ENCODE measurements at places on chromosomes 4 and X. TPM values are rescaled to one million over a fixed set of nuclear protein-coding genes. Genes with fewer than 3 reads are reported as not detected.
A peak's percentile ranks its signal among the peaks of the same experiment; 100 is the strongest.

USP17L29 gene
- total RNA-seq, result not detected

CXCL8 gene
- 0.35 TPM for total RNA-seq

DNA sequence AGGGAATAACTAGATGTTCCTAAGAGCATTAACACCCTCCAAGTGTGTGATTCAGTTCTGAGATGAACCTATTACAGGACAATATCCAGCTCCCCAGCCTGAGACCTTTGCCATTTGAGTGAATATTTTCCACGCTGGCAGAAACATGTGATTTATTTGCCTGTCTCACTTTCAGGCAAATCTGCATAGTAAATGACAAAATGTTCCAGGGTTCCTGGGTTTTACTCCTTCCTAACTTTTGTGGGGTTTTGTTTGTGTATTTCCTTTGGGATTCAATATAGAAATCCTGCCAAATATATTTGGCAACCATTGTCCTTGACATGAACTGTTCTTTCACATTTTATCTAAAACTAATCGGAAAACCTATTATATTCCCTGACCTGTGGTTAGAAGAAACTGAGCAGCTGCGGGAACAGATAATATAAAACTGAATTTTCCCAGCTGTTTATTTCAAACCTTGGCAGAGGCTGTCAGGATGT lies 12.5 kb downstream of the F8 start:
- DNase-seq, result no peak
- no peaks in the 10 kb centered on the region for H3K4me1 ChIP-seq
- no peaks in the 10 kb centered on the region for H3K36me3 ChIP-seq

DNA sequence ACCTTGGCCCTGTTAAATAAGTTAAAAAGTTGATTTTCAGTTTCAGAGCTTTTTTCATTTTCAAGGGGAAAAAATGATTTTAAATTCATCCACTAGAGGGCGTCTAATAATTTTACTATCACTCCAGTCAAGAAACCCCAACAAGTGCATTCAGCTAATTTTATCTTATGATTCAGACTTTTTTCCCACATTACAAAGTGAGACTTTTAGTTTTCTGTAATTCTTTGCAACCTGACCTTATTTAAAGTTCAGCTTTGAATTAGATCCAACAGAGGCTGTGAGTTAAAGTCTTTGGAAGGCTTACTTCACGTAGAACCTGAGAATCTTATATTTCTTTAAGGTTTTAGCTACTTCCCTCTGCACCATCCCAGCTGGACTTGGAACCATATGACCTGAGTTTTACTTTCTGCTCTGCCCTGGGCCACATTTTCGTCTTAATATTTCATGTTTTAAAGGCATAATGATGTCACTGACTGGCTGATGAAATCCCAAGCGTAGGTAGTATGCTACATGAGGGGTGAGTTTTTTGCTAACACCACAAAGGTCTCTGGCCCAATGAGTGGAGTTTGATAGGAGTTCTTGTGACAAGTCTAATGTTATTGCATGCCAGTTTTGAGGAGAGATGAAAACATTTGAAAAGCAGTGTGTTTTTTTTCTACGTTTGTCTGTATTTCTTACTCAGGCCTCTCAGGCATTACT lies 7.2 kb downstream of the GNRHR start:
- no peak overlapping the region for H3K4me3 ChIP-seq
- no peak overlapping the region for H3K27ac ChIP-seq
- H3K27me3 ChIP-seq, result no peaks in the 10 kb centered on the region
- H3K36me3 ChIP-seq, result no peaks in the 10 kb centered on the region
- DNase-seq, result no peak

RNF128 gene
- total RNA-seq, result 0.17 TPM

NFKB1 gene
- total RNA-seq, result 11.6 TPM

DNA sequence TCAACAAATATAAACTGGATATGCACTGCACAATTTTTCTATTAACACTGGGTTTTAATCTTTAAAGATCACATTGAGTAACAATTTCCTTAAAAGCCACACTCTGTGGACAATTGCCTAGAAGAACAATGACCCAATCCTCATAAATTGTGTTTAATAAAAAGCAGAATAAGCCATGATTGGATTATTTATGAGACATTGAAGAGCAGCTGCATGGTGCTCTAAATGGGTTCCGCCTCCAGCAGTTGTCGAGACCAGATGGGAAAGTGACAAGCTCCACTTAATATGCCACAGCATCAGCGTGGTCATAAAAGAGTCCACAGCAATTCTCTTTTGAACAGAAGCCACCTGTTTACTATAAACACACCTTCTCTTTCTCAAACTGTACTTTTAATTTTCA lies 635.2 kb upstream of the FRG1 start:
- no peaks in the 10 kb centered on the region for H3K4me1 ChIP-seq
- H3K27me3 ChIP-seq, result no peaks in the 10 kb centered on the region
- DNase-seq, result no peak
- H3K27ac ChIP-seq, result no peak overlapping the region
- H3K36me3 ChIP-seq, result no peaks in the 10 kb centered on the region

DNA sequence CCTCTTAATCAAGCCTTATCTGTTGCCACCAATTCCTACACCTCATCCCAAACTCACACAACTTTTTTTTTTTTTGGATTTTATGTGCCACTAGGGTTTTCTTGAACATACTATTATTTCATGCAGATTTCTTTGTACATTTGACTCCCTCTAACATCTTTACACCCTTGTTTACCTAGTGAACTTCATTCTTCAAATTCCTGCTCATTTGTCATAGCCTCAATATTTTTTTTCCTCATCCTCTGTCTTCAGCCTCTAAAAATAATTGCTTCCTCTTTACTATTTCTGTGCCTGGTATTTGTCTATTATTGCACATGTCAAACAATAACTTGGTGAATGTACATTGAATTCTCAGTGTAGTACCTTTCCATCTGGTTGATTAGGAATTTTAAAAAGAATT lies 22.0 kb downstream of the NBDY start:
- H3K27ac ChIP-seq, result peak overlapping the region; percentile 4
- H3K4me1 ChIP-seq, result peaks cover 17% of the 10 kb centered on the region
- no peaks in the 10 kb centered on the region for H3K36me3 ChIP-seq
- H3K27me3 ChIP-seq, result no peaks in the 10 kb centered on the region

DNA sequence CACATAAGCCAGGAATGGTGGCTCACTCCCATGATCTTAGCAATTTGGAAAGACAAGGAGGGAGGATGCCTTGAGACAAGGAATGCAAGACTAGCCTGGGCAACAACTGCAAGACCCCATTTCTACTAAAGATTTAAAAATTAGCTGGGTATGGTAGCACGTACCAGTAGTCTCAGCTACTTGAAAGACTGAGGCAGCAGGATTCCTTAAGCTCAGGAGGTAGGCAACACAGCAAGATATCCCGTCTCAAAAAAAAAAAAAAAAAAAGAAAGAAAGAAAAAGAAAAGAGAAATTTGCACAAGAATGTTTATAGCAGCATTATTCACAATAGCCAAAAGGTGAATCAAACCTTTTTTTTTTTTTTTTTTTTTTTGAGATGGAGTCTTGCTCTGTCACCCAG lies 29.7 kb downstream of the PDS5A start:
- no peak overlapping the region for H3K4me3 ChIP-seq
- no peaks in the 10 kb centered on the region for H3K27me3 ChIP-seq

- no peak overlapping the region for H3K4me3 ChIP-seq
- H3K27me3 ChIP-seq, result no peaks in the 10 kb centered on the region
- no peaks in the 10 kb centered on the region for H3K36me3 ChIP-seq
- DNase-seq, result no peak
- no peak overlapping the region for H3K27ac ChIP-seq
Measured at GRCh38 chr4:141524116-141524515, 112.3 kb upstream of the IL15 start.

DNA sequence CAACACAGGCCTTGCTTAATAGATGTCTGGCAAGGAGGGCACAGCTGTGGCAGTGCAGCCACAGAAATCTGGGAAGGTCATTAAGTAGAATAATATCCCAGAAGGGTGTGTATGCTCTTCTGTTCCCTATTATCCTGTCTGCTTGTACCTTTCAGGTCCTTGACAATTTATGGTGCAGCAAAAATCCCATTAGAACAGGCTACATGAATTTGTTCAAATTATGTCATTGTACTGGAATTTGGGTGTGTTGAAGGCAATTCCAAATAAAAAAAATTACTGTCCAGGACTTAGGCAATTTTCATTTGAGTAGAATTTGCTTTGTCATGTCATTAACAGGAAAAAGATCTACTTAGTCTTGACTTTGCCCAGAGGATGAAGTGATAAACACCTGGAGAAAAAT lies 192.1 kb downstream of the IDS start:
- no peaks in the 10 kb centered on the region for H3K36me3 ChIP-seq
- H3K4me1 ChIP-seq, result no peaks in the 10 kb centered on the region
- DNase-seq, result no peak
- peaks cover 23% of the 10 kb centered on the region for H3K27me3 ChIP-seq

- H3K27ac ChIP-seq, result no peak overlapping the region
- H3K36me3 ChIP-seq, result no peaks in the 10 kb centered on the region
- peaks cover 22% of the 10 kb centered on the region for H3K4me1 ChIP-seq
- H3K27me3 ChIP-seq, result no peaks in the 10 kb centered on the region
Measured at GRCh38 chrX:17744896-17745523, 7.7 kb downstream of the SCML1 start.

PLP1 gene
- total RNA-seq, result not detected

FSTL5 gene
- 23.0 TPM for total RNA-seq

- no peak for DNase-seq
- H3K4me1 ChIP-seq, result peaks cover 2% of the 10 kb centered on the region
- no peak overlapping the region for H3K4me3 ChIP-seq
Measured at GRCh38 chr4:38254825-38255224, 294.6 kb downstream of the PTTG2 start.

GRCh38 chr4:154911097-154911496 lies 130.0 kb downstream of the RBM46 start:
- H3K4me3 ChIP-seq, result no peak overlapping the region
- no peaks in the 10 kb centered on the region for H3K36me3 ChIP-seq
- no peaks in the 10 kb centered on the region for H3K4me1 ChIP-seq
- H3K27ac ChIP-seq, result no peak overlapping the region
- no peak for DNase-seq
- no peaks in the 10 kb centered on the region for H3K27me3 ChIP-seq

DNA sequence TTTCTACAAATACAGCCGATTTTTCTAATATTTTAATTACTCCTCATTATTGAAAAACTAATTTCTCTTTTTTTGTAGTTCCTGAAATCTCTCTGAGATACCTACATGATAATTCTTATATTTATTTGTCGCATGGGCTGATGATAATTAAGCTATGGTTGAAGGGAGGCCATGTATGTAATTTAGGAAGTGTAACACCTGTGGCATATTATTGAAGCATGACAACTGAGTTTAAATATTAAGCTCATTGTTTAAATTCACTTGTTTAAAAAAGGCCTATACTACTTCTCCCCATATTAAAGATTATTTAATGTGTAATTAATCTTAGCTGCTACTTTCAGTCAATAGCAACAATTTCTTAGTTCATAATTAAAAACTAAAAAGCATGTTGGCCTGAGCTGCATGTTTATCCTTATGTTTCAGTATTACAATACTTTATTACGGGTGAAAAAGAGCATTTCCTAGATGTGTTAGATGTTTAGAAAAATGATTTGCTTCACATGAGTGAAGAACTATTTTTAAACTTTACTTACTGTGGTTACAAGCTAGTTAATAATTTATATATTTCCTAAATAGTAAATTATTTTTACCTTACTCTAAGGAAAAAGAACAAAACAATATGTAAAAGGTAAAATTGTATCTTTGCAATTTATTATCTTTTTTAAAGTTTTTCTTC lies 122.4 kb downstream of the RAP1GDS1 start:
- H3K27me3 ChIP-seq, result no peaks in the 10 kb centered on the region
- no peak overlapping the region for H3K4me3 ChIP-seq
- H3K27ac ChIP-seq, result no peak overlapping the region
- H3K4me1 ChIP-seq, result no peaks in the 10 kb centered on the region

ARSJ gene
- 0.55 TPM for total RNA-seq

DNA sequence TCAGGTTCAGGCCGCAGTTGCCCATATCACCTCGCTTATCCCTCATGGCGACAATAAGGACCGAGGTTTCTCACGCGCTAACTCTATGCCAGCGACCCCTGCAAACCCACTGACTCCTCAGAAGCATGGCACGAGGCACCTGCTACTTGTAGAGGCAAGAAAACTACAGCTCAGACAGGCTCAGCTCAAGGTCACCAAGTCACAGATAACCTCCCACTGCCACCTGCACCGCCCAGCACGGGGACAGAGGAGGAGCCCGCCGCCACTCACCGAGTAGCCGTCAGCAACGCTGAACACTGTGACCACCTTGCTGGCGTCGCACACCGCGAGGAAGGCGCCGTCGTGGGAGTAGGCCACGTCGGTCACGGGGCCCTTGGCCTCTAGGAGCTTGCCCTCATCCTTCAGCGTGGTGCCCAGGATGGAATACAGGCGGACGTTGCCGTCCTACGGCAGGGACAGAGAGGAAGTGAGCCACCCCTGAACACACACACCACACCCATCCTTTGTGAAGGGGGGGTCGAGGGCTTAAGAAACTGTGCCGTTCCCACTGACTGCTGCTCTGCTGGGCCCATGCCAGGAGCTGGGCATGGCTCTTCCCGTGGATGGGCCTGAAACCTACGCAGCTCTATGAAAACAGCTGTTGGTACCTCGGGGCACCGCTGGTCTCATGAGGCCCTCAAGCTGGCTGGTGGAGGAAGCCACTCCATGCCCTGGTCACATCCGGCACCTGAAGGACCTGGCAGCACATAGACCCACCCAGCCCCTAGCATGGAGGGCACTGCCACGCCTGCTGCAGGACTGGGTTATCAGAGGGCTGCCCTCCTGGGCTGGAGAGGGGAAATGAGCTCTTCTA lies 38.9 kb downstream of the WDR1 start:
- H3K27ac ChIP-seq, result no peak overlapping the region
- H3K4me3 ChIP-seq, result no peak overlapping the region
- H3K27me3 ChIP-seq, result no peaks in the 10 kb centered on the region
- peaks cover 11% of the 10 kb centered on the region for H3K36me3 ChIP-seq

DNA sequence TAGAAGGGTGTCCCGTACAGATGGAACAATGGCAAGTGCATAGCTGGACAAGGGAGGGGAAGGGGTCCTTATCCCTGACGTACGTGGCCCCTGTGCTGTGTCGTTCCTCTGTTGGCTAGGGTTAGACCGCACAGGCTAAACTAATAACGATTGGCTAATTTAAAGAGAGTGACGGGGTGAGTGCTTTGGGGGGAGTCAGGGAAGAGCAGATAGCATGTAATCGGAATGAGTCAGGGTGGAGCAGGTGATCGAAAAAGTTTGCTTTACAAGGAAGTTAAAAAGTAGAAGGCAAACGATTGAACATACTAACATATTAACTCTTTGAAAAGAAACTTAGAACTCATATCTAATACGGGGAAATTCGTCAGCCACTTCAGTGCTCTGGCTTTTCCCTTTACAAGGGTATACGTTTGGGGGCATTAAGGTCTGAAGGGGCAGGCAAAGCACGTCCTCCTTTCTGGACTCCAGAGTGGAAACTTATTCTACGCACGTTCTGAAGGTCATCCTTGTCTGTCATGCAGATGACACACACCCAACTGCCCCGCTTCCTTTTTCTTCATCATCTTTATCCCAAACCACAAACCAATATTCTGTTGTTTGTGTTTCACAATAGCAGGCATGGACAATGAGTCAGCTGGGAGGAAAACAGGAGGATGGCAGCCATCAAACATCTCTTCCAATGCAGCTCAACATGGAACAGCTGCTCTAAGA lies 10.2 kb upstream of the CRLF2 start:
- no peak overlapping the region for H3K4me3 ChIP-seq
- no peaks in the 10 kb centered on the region for H3K36me3 ChIP-seq
- peak overlapping the region; percentile 25 for H3K27ac ChIP-seq
- peak; percentile 86 for DNase-seq

- H3K4me3 ChIP-seq, result no peak overlapping the region
- no peak for DNase-seq
- H3K27me3 ChIP-seq, result peaks cover 22% of the 10 kb centered on the region
- no peaks in the 10 kb centered on the region for H3K36me3 ChIP-seq
- no peak overlapping the region for H3K27ac ChIP-seq
Measured at GRCh38 chr4:23877758-23878229, 12.1 kb downstream of the PPARGC1A start.

HMGB2 gene
- total RNA-seq, result 213 TPM

All from PC-9 (cell line).